ENCODE measurements at places on chromosomes 1 and 21. TPM values are rescaled to one million over a fixed set of nuclear protein-coding genes. Genes with fewer than 3 reads are reported as not detected.

The EPS15 gene
- total RNA-seq: 79.9 TPM

The TTC4 gene
- 27.9 TPM for total RNA-seq

The CGN gene
- total RNA-seq: not detected

The LHX8 gene
- not detected for total RNA-seq

The RAB3B gene
- 14.5 TPM for total RNA-seq

The POU2F1 gene
- 11.6 TPM for total RNA-seq

The CRABP2 gene
- total RNA-seq: 9.1 TPM

The PYCR2 gene
- 25.9 TPM for total RNA-seq

The HMCN1 gene
- 178 TPM for total RNA-seq

The ADAR gene
- 118 TPM for total RNA-seq

The MANEAL gene
- 0.36 TPM for total RNA-seq
